AG04450 (cell line): ENCODE measurements at places on chromosomes 5 and 9.

DNA sequence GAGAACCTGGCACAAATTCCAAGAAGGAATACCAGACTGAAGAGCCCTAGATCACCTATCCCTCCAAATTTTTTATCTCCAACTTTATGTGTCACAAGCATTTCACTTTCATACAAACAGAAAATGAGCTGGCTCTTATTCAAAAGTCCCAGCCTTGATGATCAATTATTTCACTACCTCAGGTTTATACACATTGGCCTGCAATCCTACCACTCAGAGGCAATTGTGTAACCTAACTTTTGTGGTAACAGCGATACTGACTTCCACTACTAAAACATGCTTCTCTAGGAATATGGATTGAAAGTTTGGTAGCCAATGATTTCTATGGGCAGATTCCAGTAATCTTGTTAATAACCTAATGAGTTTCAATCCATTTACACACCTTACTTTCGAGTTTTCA is 10.5 kb downstream of the RNF38 start:
- DNase-seq: no peak

DNA sequence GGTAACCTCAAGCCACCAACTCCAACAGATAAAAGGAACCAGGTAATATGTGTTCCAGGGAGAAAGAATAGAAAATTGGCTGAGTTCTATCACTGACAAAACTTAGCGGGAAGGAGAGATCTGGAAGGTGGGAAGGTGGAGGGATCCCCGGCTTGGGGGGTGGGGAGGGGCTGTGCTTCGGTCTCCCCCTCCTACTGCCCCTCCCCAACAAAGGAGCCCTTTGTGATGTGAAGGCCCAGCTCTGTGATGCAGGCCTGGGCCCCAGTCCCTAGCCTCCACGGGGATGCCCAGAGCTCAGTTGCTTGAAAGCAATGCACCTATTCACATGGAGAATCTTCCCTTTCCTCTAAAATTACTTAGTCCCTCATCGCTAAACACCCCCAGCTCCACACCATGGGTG is 4.4 kb upstream of the ZNF484 start:
- no peak for DNase-seq

- DNase-seq: no peak
Measured at GRCh38 chr9:69822116-69822750, 1.6 kb downstream of the CFAP95 start.

DNA sequence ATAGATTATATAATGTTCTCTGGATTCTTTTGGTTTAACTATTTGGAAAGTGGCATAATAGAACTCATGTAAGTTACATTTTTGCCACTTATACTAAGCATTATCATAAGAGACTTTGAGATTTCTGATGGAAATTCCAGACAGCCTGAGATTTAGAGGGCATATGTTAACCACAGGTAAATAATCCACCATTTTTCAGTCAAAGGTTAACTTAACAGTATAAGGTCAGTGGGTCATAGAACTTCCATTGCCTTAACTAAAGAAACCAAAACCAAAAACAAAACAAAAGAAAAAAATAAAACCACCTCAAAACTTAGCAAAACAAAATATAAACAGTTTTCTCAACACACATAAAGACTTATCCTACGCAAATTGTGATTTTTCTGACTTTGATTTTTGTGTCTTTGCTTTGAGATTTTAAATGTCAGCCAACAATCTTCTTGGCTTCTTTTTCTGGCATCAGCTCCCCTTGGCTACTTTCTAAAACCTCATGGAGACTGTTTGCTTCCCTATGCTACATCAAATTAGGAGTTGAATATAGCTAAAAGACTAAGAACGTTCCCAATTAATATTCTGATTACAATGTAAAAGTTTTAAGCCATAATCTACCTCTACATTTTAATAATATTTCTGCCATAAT is 430.1 kb upstream of the DAB2 start:
- DNase-seq: no peak

GRCh38 chr5:74380193-74380592 is 260.3 kb downstream of the ENC1 start:
- DNase-seq: no peak

GRCh38 chr9:105858006-105858690 is 163.8 kb downstream of the TMEM38B start:
- no peak for DNase-seq

- DNase-seq: no peak
Measured at GRCh38 chr9:117809751-117810150, 105.5 kb downstream of the TLR4 start.

DNA sequence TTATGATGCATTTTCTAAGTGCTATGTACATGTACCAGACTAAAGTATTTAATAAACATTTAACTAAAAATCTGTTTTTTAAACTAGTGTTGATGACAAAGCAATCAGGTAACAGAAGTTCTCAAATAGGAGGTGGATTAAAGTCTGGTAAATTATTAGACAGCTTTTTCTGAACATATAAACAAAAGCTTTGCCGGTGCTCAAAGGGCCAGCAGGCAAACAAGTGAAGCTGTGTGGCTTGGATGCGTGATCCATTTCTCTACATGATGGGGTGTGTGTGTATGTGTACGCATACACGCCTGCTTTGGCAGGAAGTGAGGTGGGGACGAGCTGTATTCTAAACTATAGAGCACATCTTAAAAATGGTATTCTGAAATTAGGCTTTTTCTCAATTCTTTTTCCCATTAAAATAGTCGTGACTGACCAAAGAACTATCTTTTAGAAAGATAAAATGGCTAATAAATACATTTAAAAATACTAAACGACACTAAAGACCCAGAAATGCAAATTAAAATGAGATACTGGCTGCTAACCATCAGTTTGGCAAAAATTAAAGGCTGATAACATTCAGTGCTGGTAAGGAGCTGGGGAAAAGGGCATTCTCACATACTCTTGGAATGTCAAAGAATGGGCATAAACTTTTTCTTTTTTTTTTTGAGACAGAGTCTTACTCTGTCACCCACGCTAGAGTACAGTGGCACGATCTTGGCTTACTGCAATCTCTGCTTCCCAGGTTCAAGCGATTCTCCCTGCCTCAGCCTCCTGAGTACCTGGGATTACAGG is 174.0 kb downstream of the MAPKAP1 start:
- no peak for DNase-seq

DNA sequence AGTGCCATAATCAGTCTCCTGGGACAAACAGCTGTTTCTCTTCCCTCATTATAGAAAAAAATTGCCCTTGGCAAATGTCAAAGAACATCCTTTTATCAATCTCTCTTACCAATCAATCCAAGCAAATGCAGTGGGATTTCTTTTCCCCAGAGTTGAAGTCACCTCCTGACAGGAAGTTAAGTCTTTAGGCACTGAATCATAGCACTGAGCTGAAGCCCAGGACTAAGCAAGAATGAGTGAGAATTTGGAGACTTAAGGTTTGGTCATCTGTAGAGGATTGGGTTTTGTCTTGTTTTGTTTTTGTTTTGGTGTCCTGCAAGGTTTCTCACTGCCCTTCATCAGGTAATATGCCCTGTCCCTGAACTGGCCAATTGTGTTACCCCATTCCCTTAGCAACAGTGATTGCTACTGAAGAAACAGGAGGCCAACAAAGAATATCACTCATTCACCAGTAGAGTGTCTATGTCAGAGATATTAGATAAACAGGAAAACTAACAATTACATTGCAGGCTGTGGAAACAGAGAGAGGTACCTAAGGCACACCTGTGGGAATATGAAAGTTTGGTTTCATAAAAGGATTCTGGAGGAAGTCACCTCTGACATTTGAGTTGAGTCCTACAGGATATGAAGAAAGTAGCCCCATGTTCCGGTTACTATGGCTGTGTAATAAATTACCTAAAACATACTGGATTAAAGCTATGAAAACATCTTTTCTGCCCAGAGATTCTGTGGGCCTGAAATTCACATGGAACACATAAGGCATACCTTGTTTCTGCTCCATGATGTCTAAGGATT is 4.5 kb upstream of the FXN start:
- no peak for DNase-seq

- DNase-seq: no peak
Measured at GRCh38 chr5:168842571-168843205, 263.5 kb upstream of the PANK3 start.
